ENCODE measurements at places on chromosomes 16 and 17. TPM values are rescaled to one million over a fixed set of nuclear protein-coding genes. Genes with fewer than 3 reads are reported as not detected.

GRCh38 chr16:36336-36984 is 16.9 kb downstream of the POLR3K start:
- no peak overlapping the region for H3K27ac ChIP-seq
- DNase-seq: no peak
- peaks cover 2% of the 10 kb centered on the region for H3K36me3 ChIP-seq
- H3K4me3 ChIP-seq: no peak overlapping the region
- H3K27me3 ChIP-seq: no peaks in the 10 kb centered on the region

Gene FLYWCH2
- 56.8 TPM for total RNA-seq

Gene COPZ2
- total RNA-seq: 49.8 TPM

DNA sequence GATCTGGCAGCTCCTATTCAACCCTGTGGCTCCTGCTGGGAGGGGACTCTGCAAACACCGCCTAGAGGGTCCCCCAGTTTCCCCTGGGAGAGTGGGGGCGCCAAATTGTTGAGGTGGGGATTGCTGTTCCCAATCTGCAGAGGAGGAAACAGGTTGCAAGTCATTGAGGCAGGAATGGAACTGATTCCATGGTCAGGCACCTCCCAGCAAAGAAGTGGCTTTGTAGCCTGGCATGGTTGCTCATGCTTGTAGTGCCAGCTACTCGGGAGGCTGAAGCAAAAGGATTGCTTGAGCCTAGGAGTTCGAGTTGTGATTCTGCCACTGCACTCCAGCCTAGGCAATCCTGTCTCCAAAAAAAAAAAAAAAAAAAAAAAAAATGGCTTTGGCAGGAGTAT is 198 bp upstream of the PYDC1 start:
- H3K4me3 ChIP-seq: no peak overlapping the region
- no peak for DNase-seq

Gene GDE1
- 52.1 TPM for total RNA-seq

GRCh38 chr17:82876149-82876548 is 36.3 kb upstream of the ZNF750 start:
- H3K4me3 ChIP-seq: no peak overlapping the region
- peak overlapping the region; percentile 5 for H3K27ac ChIP-seq
- no peaks in the 10 kb centered on the region for H3K27me3 ChIP-seq
- H3K4me1 ChIP-seq: peaks cover 3% of the 10 kb centered on the region
- no peaks in the 10 kb centered on the region for H3K36me3 ChIP-seq

Gene KATNB1
- total RNA-seq: 15.2 TPM

Gene CSH1
- not detected for total RNA-seq

GRCh38 chr17:42101513-42102292 is 3.4 kb upstream of the ZNF385C start:
- no peaks in the 10 kb centered on the region for H3K36me3 ChIP-seq
- DNase-seq: peak; percentile 60
- H3K4me1 ChIP-seq: no peaks in the 10 kb centered on the region
- H3K4me3 ChIP-seq: no peak overlapping the region
- H3K27me3 ChIP-seq: peaks cover 15% of the 10 kb centered on the region

- H3K4me3 ChIP-seq: no peak overlapping the region
- no peaks in the 10 kb centered on the region for H3K27me3 ChIP-seq
- no peaks in the 10 kb centered on the region for H3K4me1 ChIP-seq
- DNase-seq: no peak
- H3K36me3 ChIP-seq: no peaks in the 10 kb centered on the region
Measured at GRCh38 chr16:80969114-80969484, 37.6 kb downstream of the CMC2 start.

DNA sequence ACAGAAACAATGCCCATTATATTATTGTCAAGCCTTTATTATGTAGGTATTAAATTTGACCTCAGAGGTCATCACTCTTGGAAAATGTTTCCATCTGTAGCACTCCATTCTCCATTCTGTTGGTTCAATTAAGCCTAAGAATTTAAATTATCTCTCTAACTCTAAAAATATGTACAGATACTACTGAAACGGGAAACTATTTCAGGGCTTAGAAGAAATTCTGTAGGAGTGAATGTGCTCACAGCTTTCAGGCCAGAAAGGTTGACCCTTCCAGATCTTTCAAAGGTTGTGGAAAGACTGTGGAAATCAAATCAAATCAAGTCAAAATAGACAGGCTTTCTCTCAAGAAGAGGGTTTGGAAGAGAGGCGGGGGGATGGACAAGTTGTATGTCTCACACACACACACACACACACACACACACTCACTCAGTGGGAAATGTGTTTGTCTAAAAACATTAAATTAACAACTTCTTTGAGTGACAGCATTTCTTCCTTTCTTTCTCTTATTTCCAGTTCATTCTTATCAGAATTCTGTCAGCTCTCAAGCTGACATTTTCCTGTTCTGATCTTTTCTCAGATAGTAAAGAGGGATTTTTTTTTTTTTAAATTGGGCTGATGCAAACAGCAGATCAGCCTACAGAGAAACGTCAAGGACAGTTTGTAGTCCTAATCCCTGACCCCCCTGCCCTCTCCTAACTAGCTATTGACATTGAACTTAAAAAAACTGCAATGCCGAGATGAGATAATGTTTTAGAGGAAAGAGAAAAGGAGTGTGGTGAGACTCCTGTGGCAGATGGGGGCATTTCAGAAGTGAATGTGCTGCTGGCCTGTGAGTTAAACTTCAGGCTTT is 139.0 kb upstream of the ZFHX3 start:
- no peak for DNase-seq
- no peaks in the 10 kb centered on the region for H3K27me3 ChIP-seq
- no peak overlapping the region for H3K4me3 ChIP-seq
- H3K4me1 ChIP-seq: no peaks in the 10 kb centered on the region

Gene KRTAP9-8
- not detected for total RNA-seq

GRCh38 chr16:804193-805048 is 3.9 kb upstream of the GNG13 start:
- H3K36me3 ChIP-seq: no peaks in the 10 kb centered on the region
- H3K27ac ChIP-seq: no peak overlapping the region
- H3K4me1 ChIP-seq: no peaks in the 10 kb centered on the region
- DNase-seq: no peak
- H3K4me3 ChIP-seq: no peak overlapping the region

DNA sequence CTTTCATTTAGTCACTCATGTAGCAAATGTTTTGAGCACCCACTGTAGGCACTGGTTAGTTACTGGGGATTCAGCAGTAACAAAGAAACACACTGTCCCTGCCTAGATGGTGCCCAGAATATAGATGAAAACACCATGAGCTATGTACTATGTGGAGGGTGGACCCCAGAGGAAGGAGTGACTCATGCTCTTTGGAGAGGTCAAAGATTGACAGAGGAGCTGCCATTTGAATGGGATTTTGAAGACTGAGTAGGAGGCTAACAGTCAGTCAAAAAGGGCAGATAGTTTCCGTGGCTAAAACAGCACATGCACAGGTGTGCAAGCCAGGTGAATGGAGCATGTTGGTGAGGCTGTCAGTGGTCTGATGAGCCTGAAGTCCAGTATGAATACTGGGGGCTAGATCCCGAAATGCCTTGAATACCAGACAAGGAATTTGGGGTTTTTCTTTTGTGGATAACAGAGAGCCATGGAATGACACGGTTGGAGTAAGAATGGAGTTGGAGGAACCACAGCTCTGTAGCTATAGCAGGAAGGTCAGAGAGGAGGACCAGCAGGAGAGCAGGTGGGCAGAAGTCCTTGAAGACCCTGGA is 6.1 kb downstream of the IL21R start:
- H3K27me3 ChIP-seq: peaks cover under 1% of the 10 kb centered on the region
- no peak overlapping the region for H3K4me3 ChIP-seq
- H3K4me1 ChIP-seq: peaks cover 3% of the 10 kb centered on the region
- peak; percentile 73 for DNase-seq
- no peak overlapping the region for H3K27ac ChIP-seq

Gene SCNN1G
- not detected for total RNA-seq

Gene PHKB
- total RNA-seq: 103 TPM

DNA sequence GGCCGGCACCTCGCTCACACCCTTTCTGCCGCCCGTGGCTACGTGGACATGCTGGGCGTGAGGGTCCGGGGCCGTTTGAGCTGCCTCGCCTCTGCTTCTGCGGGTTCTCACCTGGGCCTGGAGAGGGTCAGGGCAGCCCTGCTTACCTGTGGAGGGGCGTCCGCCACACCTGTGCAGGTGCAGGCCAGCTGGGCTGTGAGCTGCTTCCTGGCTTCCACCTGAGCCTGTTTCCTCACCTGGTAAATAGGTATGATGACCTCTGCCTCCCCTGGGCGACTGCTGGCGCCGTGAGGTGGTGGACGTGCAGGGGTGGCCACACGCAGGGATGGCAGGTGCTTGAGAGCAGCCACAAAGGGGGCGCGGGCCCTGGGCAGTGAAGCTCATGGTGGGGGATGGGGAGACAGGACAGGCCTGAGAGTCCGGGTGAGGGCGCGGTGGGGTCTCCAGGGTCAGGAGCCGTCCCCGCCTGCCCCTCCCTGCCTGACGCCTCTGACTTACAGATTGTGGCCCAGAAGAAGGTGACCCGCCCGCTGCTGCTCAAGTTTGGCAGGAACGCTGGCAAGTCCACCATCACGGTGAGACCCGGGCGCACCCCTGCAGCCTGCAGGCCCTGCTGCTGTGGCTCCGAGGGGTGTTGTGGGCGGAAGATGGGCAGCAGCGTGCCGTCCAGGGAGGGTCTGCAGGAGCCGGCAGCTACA is 7.8 kb downstream of the CPNE7 start:
- DNase-seq: no peak
- H3K4me3 ChIP-seq: no peak overlapping the region
- no peaks in the 10 kb centered on the region for H3K27me3 ChIP-seq
- no peak overlapping the region for H3K27ac ChIP-seq
- H3K4me1 ChIP-seq: peaks cover 17% of the 10 kb centered on the region

DNA sequence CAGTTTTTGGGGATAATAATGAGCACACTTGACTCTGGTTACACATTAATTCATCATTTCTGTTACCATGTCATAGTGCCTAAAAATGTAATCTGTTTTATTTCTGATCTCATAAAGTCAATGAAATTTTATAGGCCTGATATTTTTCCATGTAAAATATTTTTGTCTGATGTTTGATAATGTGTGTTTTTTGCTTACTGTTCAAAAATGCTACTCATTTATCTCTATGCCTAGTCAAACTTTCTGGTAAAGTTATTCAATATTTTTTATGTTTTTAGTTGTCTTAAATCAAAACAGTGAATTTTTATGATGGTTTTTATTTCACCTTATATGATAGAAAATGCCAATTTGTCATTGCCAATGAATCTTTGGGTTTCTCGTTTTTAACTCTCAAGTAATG is 147.0 kb downstream of the AHSP start:
- no peak for DNase-seq
- no peaks in the 10 kb centered on the region for H3K36me3 ChIP-seq
- H3K27ac ChIP-seq: no peak overlapping the region
- H3K27me3 ChIP-seq: no peaks in the 10 kb centered on the region

GRCh38 chr17:28726226-28726626 is at the start of gene TLCD1:
Gene TLCD1, minus strand, starts transcription at chr17:28726233. Its CDS starts 136 bp downstream, at chr17:28726097.
- H3K4me3 ChIP-seq: peak within 1 kb of the TSS; percentile 69
- DNase-seq: peak; percentile 58
- H3K4me1 ChIP-seq: peaks cover 17% of the 10 kb centered on the region
- peaks cover 8% of the 10 kb centered on the region for H3K36me3 ChIP-seq

- no peak overlapping the region for H3K4me3 ChIP-seq
- no peaks in the 10 kb centered on the region for H3K4me1 ChIP-seq
- H3K36me3 ChIP-seq: no peaks in the 10 kb centered on the region
- H3K27me3 ChIP-seq: no peaks in the 10 kb centered on the region
- no peak overlapping the region for H3K27ac ChIP-seq
Measured at GRCh38 chr16:52441886-52442285, 105.1 kb downstream of the TOX3 start.

DNA sequence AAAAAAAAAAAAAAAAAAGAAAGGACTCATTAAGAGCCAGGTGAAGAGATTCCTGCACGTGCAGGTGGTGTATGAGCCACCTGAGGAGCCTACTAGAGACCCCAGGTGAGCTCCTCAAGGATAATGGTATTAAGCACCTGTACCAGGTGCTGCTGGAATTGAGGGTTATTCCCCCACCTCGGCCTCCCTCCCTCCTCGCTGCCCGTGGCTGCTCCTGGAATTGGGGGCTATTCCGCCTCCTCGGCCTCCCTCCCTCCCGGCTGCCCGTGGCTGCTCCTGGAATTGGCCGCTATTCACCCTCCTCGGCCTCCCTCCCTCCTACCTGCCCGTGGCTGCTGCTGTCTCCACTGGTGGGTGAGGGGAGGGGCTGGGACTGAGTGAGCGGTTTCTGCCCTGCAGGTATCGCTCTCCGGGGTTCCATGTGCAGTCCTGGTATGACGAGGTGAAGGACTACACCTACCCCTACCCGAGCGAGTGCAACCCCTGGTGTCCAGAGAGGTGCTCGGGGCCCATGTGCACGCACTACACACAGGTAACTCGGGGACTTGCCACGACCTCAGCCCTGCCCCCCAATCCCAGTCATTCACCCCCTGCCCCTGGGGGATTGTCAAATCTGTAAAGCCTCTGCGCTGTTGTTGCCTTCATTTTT is 29.3 kb downstream of the CRISPLD2 start:
- no peaks in the 10 kb centered on the region for H3K27me3 ChIP-seq
- H3K36me3 ChIP-seq: peaks cover 6% of the 10 kb centered on the region
- no peaks in the 10 kb centered on the region for H3K4me1 ChIP-seq

- DNase-seq: no peak
- H3K27ac ChIP-seq: peak overlapping the region; percentile 70
- H3K4me3 ChIP-seq: peak overlapping the region; percentile 77
Measured at GRCh38 chr16:15641753-15642556, 999 bp downstream of the MARF1 start.

Gene HSD3B7
- total RNA-seq: 32.9 TPM
